ENCODE measurements at places on chromosomes 5 and 9. TPM values are rescaled to one million over a fixed set of nuclear protein-coding genes. Genes with fewer than 3 reads are reported as not detected.

The LCN1 gene
- total RNA-seq = not detected

The RETREG1 gene
- total RNA-seq = 1.0 TPM

The MAMDC2 gene
- total RNA-seq = 3.2 TPM

The SV2C gene
- total RNA-seq = not detected

The EXOC3 gene
- total RNA-seq = 64.5 TPM

The DCP2 gene
- total RNA-seq = 20.9 TPM

The ESM1 gene
- 3.3 TPM for total RNA-seq

The FCHSD1 gene
- 39.9 TPM for total RNA-seq

The MAP3K1 gene
- 5.4 TPM for total RNA-seq

The LCN10 gene
- total RNA-seq = not detected

The LHFPL2 gene
- 84.7 TPM for total RNA-seq

The SPINK7 gene
- total RNA-seq = not detected

The C9orf50 gene
- total RNA-seq = 0.44 TPM

The TLR4 gene
- 6.0 TPM for total RNA-seq

The AIF1L gene
- total RNA-seq = 3.1 TPM

The VLDLR gene
- 22.0 TPM for total RNA-seq

The PLPP7 gene
- 9.3 TPM for total RNA-seq

The SLC34A3 gene
- under 0.01 TPM for total RNA-seq

The ADAMTS13 gene
- total RNA-seq = 6.0 TPM

The SYNPO gene
- total RNA-seq = 3.3 TPM

The FBP2 gene
- not detected for total RNA-seq

The WDR31 gene
- 4.0 TPM for total RNA-seq

The RABL6 gene
- total RNA-seq = 56.0 TPM

The CARTPT gene
- total RNA-seq = not detected

The AHRR gene
- total RNA-seq = 86.8 TPM

The PCDHGA1 gene
- total RNA-seq = 2.3 TPM

The TCOF1 gene
- 15.2 TPM for total RNA-seq

The PCDHAC2 gene
- under 0.01 TPM for total RNA-seq

The DOCK2 gene
- total RNA-seq = 3.1 TPM

The RNF183 gene
- not detected for total RNA-seq

The ARID3C gene
- total RNA-seq = not detected

The PCDHGB4 gene
- 21.5 TPM for total RNA-seq

The PLAC8L1 gene
- not detected for total RNA-seq

The LRRC19 gene
- not detected for total RNA-seq

The PTGS1 gene
- total RNA-seq = 67.8 TPM

The GFRA3 gene
- total RNA-seq = not detected

The CCNH gene
- 48.0 TPM for total RNA-seq

The CTXN3 gene
- not detected for total RNA-seq

The SELENOP gene
- total RNA-seq = 703 TPM

The UGT3A1 gene
- not detected for total RNA-seq

The NDUFA8 gene
- total RNA-seq = 40.9 TPM

The TMCO6 gene
- 12.5 TPM for total RNA-seq

The PCDHGA4 gene
- total RNA-seq = 8.9 TPM

The KCNIP1 gene
- not detected for total RNA-seq

The PCDHGB5 gene
- total RNA-seq = 40.4 TPM

The SLC6A18 gene
- total RNA-seq = not detected

The CLPTM1L gene
- total RNA-seq = 179 TPM

The ZDHHC11B gene
- 0.29 TPM for total RNA-seq

The FCN1 gene
- not detected for total RNA-seq

The CDH6 gene
- total RNA-seq = 77.2 TPM

The RNF180 gene
- 2.0 TPM for total RNA-seq

The EIF4E1B gene
- not detected for total RNA-seq

The IPO11 gene
- 38.0 TPM for total RNA-seq

The BTF3 gene
- 205 TPM for total RNA-seq

The SLC23A1 gene
- total RNA-seq = not detected

The OSMR gene
- total RNA-seq = 73.0 TPM

The EXOSC2 gene
- total RNA-seq = 23.2 TPM

The GPR150 gene
- total RNA-seq = 0.66 TPM

The GALNT10 gene
- total RNA-seq = 45.0 TPM

The RAB24 gene
- 33.4 TPM for total RNA-seq
